ENCODE measurements at places on chromosomes 11 and 22. TPM values are rescaled to one million over a fixed set of nuclear protein-coding genes. Genes with fewer than 3 reads are reported as not detected.

GRCh38 chr22:37230673-37231405 lies 13.2 kb downstream of the RAC2 start:
- H3K27me3 ChIP-seq = no peaks in the 10 kb centered on the region
- H3K27ac ChIP-seq = no peak overlapping the region
- H3K4me1 ChIP-seq = peaks cover 27% of the 10 kb centered on the region
- H3K36me3 ChIP-seq = peaks cover 4% of the 10 kb centered on the region
- DNase-seq = no peak

- H3K27ac ChIP-seq = no peak overlapping the region
Measured at GRCh38 chr11:36241497-36241896, 47.7 kb downstream of the COMMD9 start.

The RIBC2 gene
- total RNA-seq = 0.26 TPM

- no peak for DNase-seq
- no peak overlapping the region for H3K27ac ChIP-seq
- no peak overlapping the region for H3K4me3 ChIP-seq
- H3K36me3 ChIP-seq = no peaks in the 10 kb centered on the region
- H3K27me3 ChIP-seq = peaks cover 18% of the 10 kb centered on the region
- no peaks in the 10 kb centered on the region for H3K4me1 ChIP-seq
Measured at GRCh38 chr11:15641271-15642045, 526.7 kb downstream of the INSC start.

- DNase-seq = peak; percentile 27
- peaks cover 3% of the 10 kb centered on the region for H3K4me1 ChIP-seq
- peaks cover 11% of the 10 kb centered on the region for H3K27me3 ChIP-seq
- H3K4me3 ChIP-seq = no peak overlapping the region
Measured at GRCh38 chr11:10716122-10716521, 22.6 kb upstream of the IRAG1 start.

GRCh38 chr11:121711939-121712338 lies 259.2 kb upstream of the SORL1-AS1 start:
- no peak for DNase-seq
- no peak overlapping the region for H3K4me3 ChIP-seq
- H3K27ac ChIP-seq = no peak overlapping the region
- no peaks in the 10 kb centered on the region for H3K4me1 ChIP-seq

The PATE1 gene
- total RNA-seq = not detected

GRCh38 chr11:34105957-34106504 lies 602 bp downstream of the NAT10 start:
- H3K4me3 ChIP-seq = peak overlapping the region; percentile 97
- H3K27ac ChIP-seq = peak overlapping the region; percentile 96
- H3K36me3 ChIP-seq = peaks cover 75% of the 10 kb centered on the region
- H3K4me1 ChIP-seq = peaks cover 25% of the 10 kb centered on the region
- H3K27me3 ChIP-seq = no peaks in the 10 kb centered on the region

DNA sequence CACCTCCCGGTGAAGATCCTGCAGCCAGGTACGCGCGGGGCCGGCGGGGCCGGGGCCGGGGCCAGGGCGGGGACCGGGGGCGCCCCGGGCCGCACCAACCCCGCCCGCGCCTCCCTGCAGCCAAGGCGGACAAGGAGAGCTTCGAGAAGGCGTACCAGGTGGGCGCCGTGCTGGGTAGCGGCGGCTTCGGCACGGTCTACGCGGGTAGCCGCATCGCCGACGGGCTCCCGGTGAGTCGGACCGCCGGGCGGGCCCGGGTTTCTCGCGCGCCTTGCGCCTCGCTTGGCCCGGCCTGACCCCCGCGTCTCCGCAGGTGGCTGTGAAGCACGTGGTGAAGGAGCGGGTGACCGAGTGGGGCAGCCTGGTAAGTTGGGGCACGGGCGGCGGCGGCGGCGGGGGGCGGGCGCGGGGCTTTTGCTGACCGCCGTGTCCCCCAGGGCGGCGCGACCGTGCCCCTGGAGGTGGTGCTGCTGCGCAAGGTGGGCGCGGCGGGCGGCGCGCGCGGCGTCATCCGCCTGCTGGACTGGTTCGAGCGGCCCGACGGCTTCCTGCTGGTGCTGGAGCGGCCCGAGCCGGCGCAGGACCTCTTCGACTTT lies 531 bp downstream of the PIM3 start:
- DNase-seq = no peak
- H3K27me3 ChIP-seq = no peaks in the 10 kb centered on the region

DNA sequence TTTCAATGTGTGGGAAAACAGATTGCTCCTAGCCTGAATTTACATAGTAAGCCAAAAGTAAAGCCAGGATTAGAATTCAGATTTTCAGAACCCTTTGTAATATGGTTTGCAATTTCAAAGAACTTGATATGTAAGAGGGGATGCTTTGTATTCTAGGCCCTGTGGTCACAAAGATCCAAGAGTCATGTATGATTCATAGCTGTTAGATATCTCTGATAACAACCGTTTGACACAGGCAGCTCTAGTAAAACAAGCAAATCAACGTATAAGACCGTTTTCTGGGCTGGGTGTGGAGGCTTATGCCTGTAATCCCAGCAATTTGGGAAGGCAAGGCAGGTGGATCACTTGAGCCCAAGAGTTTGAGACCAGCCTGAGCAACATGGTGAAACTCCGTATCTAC lies 79.6 kb downstream of the EMSY start:
- peaks cover 28% of the 10 kb centered on the region for H3K36me3 ChIP-seq
- H3K27me3 ChIP-seq = no peaks in the 10 kb centered on the region
- H3K27ac ChIP-seq = no peak overlapping the region
- no peak overlapping the region for H3K4me3 ChIP-seq
- peak; percentile 2 for DNase-seq
